ENCODE measurements at places on chromosomes 16 and 17.

GRCh38 chr17:68134046-68134637 lies 98.6 kb downstream of the KPNA2 start:
- no peak for DNase-seq

GRCh38 chr17:76727745-76728456 lies 1.3 kb downstream of the METTL23 start:
- DNase-seq: no peak

DNA sequence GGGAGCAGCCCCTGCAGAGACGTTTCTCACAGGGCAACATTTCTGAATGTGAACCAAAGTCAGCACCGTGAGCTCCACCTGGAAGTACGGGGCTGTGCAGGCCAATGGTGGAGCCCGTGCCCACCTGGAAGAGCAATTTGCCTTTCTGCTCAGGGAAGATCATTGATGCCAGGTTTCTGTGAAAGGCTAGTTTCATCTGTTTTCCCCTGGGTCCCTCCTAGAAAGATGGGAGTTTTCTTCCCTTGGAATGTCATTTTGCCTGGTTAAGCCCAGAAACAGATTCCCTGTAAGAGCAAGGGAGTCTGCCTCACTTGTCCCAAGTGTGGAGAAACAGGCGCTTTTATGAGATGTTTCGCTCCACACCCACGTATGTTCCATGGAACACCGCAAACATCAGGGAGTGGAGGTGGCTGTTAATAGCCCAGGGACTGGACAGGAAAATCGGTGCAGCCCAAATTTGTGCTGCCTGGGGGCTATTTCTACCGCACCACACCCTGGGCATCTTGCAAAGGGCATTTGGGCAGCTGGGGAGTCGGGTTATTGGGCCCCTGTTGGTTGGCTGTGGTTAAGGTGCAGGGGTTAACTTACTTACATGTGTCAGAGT lies 2.6 kb downstream of the SLC6A4 start:
- no peak for DNase-seq

GRCh38 chr16:54268340-54268739 lies 18.2 kb downstream of the IRX3 start:
- DNase-seq: no peak

- no peak for DNase-seq
These were observed 40.1 kb downstream of the RANBP10 start for GRCh38 chr16:67766291-67766690.

DNA sequence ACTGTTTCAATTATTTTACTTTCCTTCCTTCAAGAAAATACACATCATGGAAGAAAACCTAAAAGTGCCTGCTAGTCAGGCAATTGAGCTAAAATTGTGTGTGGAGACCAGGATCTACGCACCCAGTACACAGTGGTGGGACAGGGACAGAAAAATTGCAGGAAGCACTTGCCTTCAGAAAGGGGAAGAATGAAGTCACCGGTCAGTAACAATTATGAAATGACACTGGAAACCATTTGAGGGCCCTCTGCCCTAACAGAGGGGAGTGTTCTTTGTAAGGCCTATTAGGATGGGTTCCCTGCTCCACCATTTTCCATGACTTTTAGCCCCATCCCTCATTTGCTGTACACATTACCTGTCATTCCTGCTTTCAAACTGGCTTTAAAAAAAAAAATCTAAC lies 4.5 kb upstream of the PHAF1 start:
- DNase-seq: no peak

DNA sequence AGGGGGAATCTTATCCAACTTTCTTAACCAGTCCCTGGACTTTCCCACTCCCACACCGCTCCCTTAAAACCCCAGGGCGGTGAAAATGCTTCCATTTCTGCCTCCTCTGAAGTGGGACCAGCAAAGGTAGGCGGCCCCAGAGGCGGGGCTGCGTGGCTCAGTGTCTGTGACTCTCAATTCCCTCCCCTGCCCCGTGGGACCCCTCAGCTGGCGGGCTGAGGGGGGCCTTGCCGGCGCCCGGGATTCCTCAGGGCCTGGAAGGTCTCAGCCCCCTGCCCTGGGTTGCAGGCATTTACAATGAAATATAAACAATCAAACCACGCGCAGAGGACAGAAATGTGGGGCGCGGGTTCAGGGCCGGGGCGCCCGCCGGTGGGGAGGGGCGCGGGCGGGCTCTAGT lies 3.6 kb downstream of the SOST start:
- no peak for DNase-seq

DNA sequence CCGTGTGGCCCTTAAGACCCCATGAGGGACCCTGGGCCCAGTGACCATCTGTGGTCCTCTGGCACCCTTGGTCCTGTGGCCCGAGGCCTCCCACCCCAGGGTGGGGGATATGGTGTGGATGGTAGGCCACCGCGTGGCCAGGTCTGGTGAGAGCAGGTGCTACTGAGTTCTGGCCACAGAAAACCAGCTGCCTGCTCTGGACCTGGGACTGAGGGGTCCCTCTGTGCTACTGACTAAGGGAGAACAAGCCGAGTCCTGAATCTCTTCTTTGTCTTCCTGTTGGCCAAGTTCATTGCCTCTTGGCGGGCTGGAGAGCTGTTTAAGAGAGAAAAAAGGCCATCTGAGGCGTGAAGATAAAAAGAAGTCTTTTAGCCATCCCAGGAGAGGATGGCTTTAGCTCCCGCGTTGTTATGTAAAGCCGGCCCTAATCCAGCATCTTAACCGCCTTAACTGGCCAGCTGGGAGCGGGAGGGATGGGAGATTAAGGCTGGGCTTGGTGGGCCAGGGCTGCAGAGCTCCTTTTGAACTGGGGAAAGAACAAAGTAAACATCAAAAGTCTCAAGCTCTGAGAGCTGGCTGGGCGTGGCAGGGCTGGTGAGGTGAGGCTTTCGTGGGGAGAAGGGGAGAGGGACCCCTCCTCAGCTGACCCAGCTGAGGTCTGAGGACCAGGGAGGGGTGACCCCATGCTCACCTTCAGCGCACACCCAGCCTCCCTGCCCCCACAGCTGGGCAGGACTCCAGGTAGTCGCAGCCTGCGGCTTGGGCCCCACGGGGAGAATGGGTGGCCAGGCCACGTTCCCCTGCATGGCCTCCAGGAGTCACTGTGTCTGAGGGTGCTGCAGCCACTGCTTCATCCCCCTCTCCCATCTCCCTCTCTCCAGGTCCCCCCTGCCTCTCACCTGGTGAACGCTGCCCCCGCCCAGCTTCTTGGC lies 62.4 kb downstream of the NKD1 start:
- DNase-seq: no peak

DNA sequence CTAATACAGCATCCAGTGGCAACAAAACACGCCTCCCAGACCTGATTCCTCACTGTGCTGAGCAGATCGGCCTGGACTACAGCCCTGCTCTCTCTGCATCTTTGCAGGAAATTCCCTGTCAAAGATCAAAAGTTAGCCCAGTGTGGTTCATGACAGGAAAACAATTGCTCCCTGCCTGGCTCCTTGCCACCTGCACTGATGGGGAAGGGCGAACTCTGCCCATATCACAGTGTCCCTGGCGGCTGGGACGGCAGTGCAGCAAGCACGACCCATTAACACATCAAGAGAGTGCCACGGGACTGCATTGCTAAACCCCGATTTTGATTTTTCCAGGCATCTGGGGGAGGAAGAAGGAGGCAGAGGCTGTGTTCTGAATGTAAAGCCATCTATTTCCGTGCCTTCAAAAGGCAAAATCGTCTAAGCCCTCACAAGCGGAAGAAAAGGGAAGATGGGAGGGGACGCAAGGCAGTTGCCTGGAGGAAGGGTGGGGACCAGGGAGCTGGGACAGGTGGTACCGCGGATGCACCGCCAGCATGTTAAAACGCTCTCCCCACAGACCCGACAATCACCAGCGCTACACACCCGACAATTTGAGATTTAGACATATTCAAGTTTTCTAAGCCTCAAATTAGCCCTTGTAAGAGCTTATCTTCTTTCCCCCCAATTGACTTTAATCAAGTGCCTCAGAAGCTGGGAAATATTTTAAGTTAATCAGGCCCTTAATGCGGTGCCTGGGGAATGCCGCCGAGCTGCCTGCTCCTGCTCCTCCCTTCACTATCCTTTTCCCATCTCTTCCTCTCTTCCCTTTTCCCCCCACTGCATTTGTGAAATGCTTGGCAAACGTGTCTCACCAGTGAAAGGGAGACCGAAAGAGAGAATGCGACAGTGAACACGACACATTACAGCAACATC lies 238.8 kb upstream of the CDH5 start:
- DNase-seq: no peak

- DNase-seq: peak; percentile 75
These were observed 689 bp upstream of the TBC1D24 start for GRCh38 chr16:2473999-2474876.

- DNase-seq: no peak
These were observed 37.2 kb upstream of the ULK2 start for GRCh38 chr17:19904924-19905323.

DNA sequence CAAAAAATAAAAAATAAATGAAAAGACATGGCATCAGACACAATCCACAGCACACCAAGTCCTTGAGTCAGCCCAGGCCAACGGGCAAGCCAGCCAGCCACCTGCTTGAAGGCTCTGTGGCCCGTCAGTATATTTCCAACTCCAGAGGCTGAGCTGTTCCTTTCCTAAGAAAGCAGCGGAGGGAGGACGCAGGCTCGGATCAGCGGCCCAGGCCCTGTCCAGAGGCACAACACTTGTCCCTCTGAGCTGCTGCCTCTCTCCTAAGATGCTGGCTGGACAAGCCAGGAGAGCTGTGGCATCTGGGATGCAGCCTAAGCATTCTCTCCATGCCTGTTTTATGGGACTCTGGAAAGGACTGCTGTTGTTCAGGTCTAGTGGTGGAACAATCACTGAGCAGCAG lies 14.8 kb upstream of the NLRC3 start:
- DNase-seq: no peak

GRCh38 chr17:78576389-78577112 lies 645 bp downstream of the DNAH17 start:
- DNase-seq: no peak

GRCh38 chr17:58918072-58918471 lies 162.4 kb downstream of the PPM1E start:
- DNase-seq: no peak

DNA sequence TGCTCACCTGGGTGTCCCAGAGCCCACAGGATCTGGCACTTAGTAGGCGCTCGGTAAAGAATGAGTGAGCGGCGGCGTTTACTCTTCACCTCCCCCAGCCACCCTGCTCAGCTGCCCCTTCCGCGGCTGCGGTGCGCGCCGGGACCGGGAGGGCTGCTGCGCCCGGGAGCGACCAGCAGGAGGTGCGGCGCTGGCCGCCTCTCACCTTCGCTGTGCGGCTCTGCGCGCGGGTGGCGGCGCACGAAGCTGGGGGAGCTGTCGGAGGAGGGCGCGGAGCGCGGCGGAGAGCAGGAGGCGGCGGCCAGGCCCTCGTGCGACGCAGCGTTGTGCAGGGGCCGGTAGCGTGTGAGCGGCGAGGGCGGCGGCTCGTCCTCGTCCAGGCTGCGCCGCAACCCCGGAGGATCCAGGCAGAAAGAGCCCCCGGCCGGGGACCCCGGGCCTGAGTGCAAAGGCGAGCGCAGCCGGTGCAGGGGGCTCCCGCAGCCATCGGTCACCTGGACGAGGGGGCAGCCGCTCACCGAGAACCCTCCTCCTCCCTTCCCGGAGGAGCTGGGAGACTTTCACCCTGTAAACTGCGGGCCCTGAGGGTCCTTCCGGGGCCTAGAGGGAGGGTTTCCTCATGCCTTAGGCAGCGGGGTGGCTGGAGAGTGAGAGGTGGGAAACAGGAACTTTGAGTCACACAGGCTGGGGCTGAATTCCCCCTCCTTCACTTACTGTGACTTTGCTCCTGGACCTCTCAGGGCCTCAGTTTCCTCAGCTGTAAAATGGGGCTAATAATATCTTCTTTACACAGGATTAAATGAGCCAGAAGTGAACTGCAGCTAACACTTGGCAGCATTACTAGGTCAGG lies 12.5 kb downstream of the SAMD14 start:
- peak; percentile 80 for DNase-seq

DNA sequence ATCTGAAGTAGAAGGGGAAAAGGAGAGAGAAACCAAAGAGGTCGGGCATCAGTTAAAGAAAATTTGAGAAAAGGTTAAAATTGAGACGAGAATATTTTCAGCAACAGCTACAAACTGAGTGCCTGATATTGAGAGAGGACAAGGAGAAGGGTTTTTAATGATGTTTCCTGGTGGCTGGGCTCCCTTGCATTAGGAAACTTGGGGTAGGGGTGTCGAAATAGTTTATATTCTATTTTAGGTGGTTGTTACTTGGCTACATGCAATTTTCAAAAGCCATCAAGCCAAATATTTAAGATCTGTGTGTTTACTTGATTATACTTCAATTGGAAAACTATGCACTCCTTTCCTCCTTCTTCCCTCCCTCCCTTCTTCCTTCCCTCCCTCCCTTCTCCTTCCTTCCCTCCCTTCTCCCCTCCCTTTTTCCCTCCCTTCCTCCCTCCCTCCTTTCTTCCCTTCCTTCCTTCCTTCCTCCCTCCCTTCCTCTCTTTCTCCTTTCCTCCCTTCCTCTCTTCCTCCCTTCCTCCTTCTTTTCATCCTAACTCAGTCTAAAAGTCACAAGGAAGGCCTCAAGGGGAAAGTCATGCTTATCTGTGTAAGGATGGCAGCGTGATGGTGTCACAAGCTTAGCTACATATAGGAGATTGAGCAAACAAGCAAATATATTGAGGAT lies 1.8 kb upstream of the APOH start:
- DNase-seq: no peak

DNA sequence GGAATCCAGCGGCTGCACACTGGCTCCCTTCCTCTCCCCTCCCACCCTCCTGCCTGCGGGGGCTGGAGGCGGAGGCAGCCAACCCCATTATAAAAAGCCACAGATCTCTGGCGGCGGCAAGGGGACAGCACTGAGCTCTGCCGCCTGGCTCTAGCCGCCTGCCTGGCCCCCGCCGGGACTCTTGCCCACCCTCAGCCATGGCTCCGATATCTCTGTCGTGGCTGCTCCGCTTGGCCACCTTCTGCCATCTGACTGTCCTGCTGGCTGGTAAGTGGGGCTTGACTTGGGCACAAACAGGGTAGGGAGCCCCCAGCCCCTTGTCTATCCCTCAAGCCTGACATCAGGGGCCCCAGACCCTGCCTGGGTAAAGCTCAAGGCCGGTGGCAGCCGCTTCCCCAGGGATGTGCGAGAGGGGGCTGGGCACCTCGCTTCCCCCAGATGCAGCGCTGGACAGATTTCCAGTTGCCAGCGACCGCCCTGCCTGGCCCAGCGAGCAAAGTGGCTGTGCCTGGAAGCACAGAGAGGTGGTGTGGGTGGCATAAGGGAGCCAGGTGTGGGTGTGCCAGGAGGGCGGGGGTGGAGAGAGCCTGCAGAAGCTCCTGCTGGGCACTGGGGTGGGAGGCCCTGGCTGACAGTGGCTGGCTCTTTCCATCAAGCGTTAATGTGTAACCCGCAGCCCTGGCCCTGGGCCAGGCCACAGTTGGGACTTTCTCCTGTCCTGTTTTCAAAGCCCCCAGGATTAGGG lies at the start of gene CX3CL1:
Gene CX3CL1, plus strand, starts transcription at position 119 of the 745 bp plus-strand sequence. Its CDS starts 79 bp downstream, at position 198.
- DNase-seq: peak; percentile 77
